Stimulated activated CD8-positive, alpha-beta memory T cell treated with anti-CD3 and anti-CD28 coated beads, Interleukin-4, amount 100 ng/mL, for 1 hour (primary cell): ENCODE measurements at places on chromosomes 4 and X.

DNA sequence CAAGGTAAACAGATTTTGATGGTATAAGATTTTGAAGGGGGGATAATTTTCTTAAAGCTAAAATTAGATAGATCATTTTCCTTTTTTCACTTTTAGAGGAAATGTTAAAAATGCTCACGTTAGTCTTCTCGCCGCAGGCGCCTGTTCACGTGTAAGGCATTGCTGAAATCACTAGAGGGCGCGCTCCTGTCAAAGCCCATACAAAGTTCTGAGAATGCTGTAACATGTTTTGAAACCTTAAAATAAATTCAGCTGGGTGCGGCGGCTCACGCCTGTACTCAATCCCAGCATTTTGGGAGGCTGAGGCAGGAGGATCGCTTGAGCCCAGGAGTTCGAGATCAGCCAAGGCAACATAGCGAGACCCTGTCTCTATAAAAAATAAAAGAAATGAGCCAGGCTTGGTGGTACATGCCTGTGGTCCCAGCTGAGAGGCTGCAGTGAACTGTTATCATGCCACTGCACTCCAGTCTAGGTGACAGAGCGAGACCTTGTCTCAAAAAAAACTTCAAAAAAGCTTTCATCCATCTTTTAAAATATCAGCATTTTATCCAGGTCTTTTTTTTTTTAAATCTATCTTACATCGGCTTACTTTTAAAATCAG lies 138.0 kb downstream of the RBMX2 start:
- no peak for DNase-seq

DNA sequence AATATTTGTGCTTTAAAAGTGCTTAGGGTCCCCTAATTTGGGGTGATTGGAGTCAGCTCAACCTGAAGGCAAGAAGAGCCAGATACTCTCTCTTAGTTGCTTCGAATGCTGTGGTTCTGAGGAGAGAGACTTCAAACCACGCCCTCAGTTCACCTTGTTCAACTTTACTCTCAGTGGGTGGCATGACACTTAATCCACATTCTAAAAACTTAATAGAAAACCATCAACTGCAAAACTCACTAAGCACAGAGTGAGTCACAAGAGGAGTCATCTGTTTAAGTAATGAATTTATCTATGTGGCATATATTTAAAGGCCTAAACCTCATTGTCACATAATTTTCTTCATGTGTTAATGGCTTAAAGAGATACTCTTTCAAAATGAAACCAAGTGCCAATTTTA lies 99.5 kb upstream of the SLC4A4 start:
- no peak for DNase-seq

GRCh38 chr4:102541697-102542096 lies 40.5 kb downstream of the NFKB1 start:
- DNase-seq = no peak

- DNase-seq = no peak
Observed at GRCh38 chr4:61994036-61994435, 793.9 kb downstream of the ADGRL3 start.

- DNase-seq = no peak
Observed at GRCh38 chrX:106220177-106220576, 52.1 kb downstream of the PWWP3B start.

DNA sequence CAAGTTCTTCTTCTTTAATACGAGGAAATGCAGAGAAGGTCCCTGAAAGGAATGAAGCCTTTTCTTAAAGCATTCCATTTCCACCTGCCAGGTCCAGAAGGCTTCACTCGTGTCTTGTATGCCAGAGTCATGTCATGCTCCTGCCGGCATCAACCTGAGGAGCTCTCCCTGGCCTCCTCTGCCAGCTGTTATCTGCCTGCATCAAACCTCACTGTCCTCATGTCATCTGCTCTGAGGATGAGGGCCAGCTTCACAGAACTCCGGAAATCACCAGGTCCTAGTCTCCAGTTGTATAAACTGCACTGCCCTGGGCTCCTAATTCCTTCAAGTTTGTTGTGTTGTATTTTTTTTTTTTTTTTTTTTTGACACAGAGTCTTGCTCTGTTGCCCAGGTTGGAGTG lies 20.0 kb upstream of the S100G start:
- no peak for DNase-seq

GRCh38 chr4:177047851-177048174 lies 255.1 kb upstream of the VEGFC start:
- no peak for DNase-seq

DNA sequence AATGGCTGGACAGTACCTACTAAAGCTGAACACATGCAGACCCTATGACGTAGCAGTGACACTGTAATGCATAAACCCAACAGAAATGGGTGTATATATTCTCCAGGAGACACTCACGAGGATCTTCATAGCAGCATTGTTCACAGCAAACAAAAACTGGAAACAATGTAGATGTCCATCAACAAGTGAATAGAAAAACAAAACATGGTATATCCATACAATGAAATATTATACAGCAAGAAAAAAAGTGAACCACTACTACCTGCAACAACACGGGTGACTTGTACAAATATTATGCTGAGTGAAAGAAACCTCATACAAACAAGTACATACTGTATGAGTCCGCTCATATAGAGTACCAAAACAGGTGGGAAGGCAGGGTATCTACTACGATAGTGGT lies 16.5 kb downstream of the ARHGEF6 start:
- DNase-seq = no peak

DNA sequence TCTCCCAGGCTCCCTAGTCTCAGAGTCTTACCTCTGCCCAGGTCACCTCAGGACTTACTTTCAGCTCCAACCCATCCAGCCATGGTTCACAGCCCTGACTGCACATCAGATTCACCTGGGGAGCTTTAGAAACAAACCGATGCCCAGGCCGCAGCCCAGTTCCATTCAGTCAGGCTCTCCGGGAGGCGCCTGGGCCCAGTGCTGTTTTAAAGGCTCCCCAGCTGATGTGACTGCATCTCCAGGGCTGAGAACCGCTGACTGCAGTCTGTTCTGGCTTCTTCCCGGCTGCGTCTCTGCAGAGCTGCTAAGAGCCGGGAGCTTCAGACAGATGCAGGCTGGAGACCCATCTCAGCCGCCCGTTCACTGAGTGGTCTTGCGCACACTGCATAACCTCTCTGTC lies 44.4 kb upstream of the LGI2 start:
- no peak for DNase-seq

- no peak for DNase-seq
Observed at GRCh38 chrX:32496671-32497070, 714.7 kb downstream of the DMD start.

DNA sequence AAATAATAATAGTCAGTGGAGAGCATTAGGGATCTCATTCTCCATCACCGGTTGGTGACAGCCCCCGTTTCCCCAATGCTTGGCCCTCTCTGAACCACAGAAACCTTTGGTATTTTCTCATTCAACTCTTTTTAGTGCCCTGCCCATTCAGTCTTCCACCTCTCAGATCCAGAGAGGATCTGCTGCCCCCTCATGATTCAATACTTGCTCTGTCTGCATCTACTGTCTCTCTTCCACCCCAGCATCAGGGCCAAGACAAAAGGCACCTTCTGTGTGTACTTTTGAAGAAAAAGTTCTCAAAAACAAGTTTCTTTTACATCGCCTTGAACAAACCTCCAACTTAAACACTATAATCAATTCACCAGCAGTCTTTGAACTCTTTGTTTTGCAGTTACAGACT lies 19.3 kb downstream of the CLTRN start:
- no peak for DNase-seq

- DNase-seq = no peak
Observed at GRCh38 chr4:41967392-41967791, 14.2 kb upstream of the DCAF4L1 start.

- DNase-seq = no peak
Observed at GRCh38 chr4:123301923-123302322, 94.7 kb upstream of the SPRY1 start.

DNA sequence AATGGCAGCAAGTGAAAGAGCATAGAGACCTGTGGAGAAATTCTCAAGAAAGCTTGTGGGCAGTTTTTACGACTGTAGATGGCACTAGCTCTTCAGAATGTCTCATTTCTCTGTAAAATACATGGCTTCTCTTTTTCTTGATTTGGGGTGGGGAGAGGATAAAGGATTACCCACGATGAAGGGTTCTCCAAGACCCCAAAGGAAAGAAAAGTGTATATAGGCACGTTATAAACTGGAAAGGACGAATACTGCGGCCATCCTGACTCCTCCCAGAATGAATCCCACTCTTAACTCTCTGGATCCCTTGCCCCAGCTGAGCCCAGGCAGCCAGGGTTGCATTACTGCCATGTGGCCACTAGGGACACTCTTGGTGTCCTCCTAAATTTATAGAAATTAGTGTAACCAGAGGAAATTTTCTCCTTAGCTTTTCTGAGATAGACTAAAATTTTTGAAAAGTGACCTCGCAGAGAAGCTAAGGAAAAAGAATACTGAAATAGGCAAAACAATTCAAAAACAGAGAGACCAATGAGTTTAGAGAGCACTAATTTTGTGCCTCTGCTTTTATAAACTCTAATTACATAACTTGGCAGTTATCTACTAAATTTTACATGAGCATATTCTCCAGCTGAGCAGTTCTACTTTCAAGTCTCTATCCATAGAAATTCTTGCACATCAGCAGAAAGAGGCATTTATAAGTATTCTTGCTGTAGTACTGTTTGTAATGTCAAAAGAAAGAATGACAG lies 37.8 kb upstream of the PCDH19 start:
- DNase-seq = no peak

GRCh38 chrX:135707880-135708279 lies 5.6 kb upstream of the CT45A1 start:
- no peak for DNase-seq

DNA sequence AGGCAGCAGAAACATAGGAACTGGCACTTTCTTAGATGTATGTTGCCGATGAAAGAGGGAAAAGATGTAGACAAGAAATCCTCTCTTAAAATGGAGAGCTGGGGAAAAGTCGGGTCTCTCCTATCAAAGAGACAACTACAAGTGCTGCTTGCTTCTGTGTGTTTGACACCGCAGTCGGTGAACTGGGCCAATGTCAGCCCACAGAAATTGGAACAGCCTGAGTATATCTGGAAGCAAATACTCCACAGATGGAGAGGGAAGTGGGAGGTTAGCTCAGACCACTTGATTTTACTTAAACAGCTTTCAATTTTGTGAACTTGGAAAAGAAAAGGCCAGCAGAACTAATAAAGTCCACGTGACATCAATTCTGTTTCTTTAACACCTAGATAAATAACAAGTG lies 230.9 kb upstream of the FAT1 start:
- no peak for DNase-seq

GRCh38 chr4:53043055-53043454 lies 180.9 kb downstream of the RASL11B start:
- DNase-seq = no peak

GRCh38 chr4:185738820-185739219 lies 73.2 kb downstream of the SORBS2 start:
- DNase-seq = no peak
